NCI-H1105 (cell line): ENCODE measurements at places on chromosomes 11 and 22.

GRCh38 chr11:61345170-61345610, 12.2 kb downstream of the TKFC start:
- DNase-seq: no peak

DNA sequence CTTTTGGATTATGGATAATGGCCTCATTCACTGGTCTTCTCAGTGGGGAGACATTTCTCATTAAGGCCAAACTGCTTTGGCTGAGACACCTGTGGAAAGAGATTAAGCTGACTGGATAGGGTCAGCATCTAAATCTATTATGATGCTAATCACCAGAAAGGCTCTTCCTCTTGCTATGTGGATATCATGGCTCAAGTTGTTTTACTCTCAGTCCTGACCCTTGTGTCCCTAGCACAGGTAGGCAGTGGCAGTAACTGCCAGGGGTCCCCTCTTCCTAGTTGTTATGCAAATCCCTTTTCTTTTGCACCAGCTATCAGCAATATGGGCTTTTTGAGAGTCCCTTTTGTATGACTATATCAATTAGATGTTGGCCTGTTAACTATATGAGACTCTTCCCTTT, 335.7 kb upstream of the PLET1 start:
- DNase-seq: no peak

DNA sequence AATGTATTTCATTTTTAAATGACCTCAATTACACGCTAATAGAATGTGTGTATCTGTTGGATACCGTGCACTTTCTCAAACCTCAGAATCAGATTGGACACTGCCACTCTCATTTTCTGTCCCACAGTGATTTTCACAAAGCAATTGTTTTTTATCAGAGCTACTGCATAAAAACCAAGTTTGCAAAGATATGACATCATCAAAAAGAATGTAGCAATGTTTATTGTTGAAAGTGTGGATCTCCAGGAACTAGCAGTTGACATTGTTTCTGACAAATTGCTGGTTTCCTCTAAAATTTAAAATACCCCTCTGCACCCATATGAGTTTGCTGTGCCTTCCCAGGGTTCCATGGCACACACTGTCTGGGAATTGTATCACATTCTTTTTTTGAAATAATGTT, 362.7 kb upstream of the DDI1 start:
- DNase-seq: no peak

DNA sequence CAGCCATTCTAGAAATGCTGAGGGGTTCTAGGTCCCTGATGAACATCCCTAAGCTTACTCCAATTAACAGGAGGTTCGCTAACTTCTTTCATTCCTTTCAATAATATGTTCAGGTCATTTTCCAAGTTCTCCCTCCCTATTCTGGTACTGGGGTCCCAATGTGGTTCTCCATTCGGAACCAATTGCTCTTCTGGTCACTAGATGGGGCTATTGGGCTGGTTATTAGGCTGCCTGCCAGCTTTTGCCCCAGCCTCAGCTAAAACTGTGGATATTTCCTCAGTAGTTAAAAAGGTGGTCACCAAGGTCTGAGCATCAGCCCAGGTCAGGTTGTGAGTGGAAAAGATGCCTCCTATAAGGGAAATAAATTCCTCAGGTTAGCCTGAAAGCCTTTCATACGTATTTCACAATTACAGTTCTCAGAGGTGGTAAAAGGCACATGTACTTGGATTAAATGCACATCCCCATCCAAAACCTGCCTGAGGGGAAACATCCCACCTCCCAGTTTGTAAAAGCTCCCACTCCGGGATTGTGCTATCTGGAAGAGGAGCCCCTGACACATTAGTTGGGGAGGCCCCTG, 161.1 kb upstream of the CCDC179 start:
- peak; percentile 24 for DNase-seq

DNA sequence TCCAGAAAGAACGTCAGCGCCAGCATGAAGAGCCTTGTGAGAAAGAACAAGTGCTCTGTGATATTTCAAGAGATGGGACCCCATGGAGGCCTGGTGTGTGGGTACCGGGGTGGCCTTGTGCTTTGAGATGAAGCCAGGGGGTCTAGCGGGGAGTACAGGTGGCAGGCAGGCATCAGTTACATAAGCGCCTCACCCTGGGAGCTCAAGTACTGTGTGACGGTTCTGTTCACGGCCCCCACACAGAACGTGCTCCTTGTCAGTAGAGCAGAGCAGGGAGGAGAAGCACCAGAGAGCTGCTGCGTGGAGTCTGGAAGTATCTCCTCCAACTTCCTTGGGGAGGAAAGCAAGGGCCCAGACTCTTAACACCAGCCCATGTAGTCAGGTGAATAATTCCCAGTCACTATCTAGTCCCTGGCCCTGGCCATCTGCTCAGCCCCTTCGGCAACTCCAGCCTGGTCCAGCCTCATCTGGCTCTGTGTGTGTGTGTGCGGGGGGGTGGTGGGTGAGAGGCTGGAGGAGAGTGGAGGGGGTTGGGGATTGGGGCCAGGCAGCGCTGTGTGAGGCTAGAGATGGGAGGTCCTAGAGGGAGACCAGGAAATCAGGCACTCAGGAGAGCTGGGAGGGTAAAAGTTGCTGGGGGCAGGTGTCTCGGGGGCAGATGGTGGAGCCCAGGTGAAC, 32.4 kb downstream of the MCM5 start:
- DNase-seq: no peak

DNA sequence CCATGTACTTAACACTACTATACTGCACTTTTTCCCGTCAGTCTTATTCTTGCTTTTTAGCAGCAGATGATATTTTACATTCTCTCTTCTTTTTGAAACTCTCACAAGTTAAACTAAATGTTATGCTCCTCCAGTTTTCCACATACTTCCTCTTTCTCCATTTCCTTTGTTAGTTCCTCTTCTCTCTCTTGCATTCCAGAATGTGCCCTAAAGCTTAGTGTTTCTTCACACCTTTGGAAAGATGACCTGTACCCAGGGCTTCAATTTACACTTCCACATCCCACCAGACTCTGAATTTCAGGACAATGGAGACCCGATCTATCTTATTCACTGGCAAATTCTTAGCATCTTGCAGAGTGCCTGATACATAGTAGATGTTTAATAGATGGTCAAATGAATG, 51.8 kb downstream of the APIP start:
- DNase-seq: no peak

GRCh38 chr11:36688132-36688531, 90.1 kb upstream of the RAG2 start:
- no peak for DNase-seq
